Non-pigmented ciliary epithelial cell (primary cell): ENCODE measurements at places on chromosomes 6 and 20.
A peak's percentile ranks its signal among the peaks of the same experiment; 100 is the strongest.

GRCh38 chr6:90227213-90227612, 69.4 kb downstream of the BACH2 start:
- no peak for DNase-seq

DNA sequence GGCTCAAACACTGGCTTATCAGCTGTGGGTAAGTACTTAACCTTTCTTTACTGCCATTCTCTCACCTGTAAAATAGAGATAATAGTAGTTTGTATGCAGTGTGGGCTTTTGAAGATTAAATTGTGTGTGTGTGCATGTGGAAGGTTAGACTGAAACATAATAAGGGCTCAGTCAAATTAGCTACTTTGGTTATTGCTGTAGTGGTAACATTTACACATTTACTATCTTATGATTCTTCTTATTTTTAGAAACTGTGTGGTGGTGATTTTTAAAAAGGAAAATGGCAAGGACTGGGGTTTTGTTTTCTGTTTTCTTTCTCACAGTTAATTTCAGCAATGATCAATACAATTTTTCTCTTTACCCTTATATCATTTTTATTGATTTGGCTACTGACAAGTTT, 206.9 kb downstream of the NKAIN2 start:
- no peak for DNase-seq

DNA sequence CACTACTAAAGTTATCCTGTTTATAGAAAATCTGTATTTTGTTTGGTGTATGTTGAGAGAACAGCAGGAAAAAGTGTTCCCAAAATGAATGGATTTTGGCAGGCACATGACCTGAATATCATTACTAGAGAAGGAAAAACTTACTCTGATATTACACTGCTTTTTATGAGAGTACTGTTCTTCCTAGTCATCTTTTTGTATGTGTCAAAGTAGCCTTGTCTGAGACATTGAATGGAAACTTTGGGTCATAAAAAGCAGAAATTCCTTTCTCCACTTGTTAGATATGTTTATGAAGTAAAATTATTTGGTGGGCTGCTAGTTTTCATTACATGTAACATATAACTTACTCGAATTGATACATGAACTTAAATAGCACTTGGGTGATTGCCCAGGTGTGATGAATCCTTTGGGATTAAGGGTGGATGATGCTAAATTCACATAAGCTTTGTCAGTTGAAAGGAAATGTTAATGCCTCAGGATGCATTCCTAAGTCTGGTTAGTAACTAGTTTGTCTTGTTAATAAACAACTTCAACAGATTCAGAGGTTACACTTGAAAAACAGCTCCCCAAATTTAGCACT, 206.7 kb downstream of the CENPW start:
- no peak for DNase-seq

DNA sequence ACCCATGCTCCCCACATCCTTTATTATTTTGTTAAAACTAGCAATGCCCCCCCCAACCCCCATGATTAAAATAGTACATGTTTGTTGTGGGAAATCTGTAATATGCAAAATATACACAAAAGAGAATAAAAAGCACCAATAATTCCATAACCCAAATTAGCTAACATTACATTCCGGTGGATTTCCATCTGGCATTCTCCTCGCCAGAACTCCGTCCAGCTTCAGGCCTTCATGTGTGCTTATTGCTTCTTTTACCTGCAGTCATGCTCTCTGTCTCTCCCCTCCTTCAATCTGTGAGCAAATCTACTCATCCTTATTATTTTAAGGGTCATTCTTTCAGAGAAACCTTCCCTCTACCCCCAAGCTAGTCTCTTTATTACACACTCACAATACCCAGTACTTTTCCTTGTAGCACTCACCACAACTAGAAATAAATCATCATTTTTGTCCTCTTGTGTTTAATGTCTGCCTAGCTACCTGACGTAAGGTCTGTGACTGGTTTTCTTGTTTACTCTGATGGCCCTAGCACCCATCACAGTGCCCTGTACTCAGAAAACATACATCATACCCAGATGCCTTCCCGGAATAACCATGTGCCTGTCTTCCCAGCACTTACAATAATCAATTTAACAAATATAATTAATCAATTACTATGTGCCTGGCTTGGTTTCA, 25.6 kb upstream of the IER3 start:
- DNase-seq: no peak

DNA sequence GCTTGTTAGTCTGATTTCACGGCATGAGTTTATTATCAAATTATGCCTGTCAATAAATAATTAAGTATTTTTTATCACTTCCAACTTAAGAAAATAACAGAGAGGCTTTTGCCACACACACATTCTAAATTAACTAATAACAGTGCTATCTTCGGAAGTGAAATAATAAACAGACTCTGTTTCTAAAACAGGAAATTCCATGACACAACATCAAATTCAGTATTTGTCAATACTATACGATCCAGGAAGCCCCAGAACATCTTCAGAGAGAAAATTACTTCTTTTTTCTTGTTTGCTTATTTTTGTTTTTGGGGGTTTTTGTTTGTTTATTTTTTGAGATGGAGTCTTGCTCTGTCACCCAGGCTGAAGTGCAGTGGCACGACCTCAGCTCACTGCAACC, 150.7 kb upstream of the PRDM1 start:
- no peak for DNase-seq

GRCh38 chr6:121540210-121540609, 104.8 kb downstream of the GJA1 start:
- no peak for DNase-seq

DNA sequence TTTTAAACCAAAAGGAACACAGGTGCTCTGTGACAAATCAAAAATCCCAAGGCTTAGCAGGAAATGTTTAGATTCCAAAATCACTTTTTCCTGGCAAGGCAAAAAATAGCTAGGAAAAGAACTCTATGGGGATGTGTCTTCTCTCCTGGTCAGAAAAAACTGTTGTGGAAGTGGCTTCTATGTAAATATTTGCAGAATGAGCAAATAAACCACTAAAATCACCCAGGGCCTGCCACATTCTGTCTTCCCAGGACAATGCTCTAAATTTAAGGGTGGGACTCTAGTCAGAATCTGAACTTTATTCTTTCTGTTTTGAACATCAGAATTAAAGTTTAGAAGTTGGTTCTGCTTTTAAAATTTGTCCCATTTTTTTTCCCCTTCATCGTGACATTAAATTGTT, 29.3 kb downstream of the GCM1 start:
- no peak for DNase-seq

DNA sequence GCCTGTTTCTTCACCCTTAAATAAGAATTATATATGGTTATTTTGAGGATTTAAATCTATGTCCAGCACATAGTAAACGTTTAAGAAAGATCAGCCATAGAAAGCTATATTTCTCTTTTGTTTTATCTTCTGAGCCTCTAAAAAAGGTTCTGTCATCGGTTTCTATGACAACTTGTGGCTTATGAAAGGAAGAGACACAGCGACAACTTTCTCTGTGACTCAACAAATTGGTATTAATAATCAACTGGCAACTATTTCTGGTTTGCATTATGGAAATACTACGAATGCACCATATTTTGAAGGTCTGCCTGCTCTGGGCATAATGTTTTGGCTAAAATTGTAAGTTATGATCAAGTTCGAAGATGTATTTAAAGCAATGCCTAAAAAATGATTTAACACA, 751.0 kb downstream of the CD109 start:
- peak; percentile 36 for DNase-seq

DNA sequence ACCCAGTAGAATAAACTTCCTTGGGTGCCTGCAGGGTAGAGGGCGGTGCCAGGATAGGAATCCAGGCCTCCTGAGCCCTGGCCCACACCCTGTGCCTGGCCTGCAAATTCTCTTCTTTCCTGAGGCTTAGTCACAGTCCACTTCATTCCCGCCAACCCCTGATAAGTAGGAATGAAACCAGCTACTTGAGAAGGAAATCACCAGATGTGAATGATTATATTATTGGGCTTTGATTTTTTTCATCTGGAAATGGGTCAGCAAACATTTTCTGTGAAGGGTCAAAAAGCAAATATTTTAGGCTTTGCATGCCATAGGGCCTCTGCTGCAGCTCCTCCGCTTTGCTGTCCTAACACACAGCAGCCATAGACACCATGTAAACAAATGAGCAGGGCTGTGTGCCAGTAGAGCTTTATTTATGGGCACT, 50.2 kb downstream of the STK35 start:
- DNase-seq: no peak

DNA sequence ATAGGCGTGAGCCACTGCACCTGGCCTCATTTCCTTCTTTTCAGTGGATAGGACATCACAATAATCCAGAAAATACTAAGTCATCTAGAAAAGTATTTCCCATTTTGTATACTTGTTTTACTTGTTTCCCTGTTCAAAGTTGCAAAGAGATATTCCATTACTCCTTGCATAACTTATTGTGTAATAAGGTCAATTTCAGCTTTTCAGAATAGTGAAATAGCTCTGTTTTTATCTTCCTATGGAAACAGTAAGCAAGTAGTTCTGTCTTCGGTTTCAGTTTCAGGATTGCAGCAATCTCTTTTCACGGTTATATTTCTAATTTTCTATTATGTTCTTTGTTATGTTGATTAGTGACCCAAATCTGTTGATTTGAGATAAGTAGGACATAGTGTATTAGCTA, 6.0 kb downstream of the STX11 start:
- DNase-seq: no peak

- DNase-seq: no peak
Measured at GRCh38 chr20:22924949-22925612, 110.0 kb upstream of the SSTR4 start.

GRCh38 chr6:167778497-167779128, 48.1 kb upstream of the AFDN start:
- DNase-seq: no peak

DNA sequence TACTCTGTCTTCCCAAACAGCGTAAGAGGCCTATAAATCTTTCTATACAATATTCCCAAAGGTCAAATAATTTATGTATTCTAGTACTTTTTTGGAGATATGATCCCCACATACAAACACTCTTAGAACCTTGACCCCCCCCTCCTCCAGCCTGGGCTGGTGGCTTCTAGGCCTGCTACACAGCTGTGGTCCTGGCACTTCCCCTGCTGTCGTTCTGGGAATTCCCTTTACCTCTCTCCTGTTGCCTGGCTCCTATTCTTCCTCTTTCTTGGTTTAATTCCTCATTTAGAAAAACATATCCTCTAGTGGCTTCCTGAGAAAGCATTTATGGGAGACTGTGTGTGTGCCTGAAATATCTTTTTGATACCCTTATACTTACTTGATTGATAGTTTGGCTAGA, 4.1 kb upstream of the TXLNB start:
- DNase-seq: no peak

DNA sequence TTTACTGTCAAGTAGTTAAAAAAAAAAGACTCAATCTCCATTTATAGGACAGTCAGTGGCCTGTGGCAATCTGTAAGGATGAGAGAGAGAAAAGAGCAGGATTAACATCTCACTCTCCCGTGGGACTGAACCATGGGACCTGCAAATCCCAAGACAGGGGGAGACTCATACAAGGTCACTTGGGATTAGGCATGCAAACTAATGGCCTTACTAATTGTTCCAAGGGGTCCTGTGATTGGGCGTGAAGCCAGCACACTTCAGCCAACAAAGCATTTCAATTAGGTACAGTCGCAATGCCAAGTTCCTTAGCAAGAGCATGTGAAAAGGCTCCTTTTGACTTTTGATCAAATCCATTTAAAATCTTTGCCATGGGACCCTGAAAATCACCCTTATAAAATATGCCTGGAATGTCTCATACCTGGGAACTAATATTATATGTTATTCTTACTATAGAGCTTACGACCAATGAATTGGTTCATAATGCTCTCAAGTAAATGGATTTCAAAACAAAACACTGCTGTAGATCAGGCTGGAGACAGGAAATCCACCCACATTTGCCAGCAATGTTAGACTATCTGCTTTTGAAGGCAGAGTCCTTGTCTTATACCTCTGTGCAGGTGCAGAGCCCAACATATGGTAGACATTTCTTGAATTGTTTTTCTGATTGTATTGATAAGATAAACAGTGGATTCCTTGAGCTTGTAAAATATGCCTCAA, 412.5 kb downstream of the GJA1 start:
- no peak for DNase-seq

GRCh38 chr20:50029697-50030461, 47.1 kb downstream of the SNAI1 start:
- DNase-seq: peak; percentile 82

DNA sequence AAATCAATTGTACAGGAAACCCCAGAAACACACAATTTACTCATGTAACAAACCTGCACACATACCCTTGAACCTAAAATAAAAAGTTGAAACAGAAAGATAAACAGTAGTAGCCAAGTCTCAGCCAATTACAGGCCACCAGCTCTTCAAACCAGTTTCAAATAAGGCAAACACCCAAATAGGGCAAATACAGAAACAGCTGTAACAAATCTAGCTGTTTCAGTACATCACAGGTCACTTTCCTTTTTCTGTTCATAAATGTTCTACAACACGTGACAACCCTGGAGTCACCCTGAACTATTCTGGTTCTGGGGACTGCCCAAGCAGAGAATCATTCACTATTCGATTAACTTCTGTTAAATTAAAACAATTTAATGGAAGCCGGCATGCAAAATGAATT, 329.0 kb downstream of the GJA1 start:
- DNase-seq: no peak

GRCh38 chr20:63444548-63444947, 27.9 kb downstream of the KCNQ2 start:
- no peak for DNase-seq

DNA sequence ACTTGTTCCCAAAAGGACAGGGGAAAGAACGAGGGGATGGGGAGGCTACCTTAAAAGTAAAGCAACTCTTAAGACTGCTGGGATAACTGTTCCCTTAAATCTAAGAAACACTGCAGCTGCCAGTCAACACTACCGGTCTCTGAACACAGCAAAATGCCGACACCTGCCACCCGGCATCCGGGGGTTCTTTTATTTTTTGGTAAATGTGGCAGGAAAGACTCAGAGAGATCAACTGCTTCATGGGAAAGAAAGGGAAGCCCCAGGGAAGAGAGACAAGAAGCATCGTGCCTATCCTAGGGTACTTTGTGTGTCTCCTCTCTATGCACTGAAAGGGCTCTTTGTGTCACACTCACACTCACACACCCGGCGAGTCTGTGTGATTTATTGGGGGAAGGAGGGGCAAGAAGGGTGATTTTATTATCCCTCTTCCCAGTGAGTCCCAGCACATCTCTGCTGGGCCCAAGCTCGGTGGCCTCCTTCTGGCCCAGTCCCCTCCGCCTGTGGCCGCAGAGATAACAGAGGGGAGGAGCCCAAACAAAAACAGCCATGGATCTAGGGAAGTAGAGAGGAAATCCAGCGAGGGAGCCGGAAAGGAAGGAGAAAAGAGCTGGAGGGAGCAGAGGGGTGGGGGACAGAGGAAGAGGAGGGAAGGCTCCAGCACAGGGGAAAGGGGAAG, 1.4 kb downstream of the FYN start:
- no peak for DNase-seq

GRCh38 chr20:53494753-53495152, 98.9 kb downstream of the ZNF217 start:
- DNase-seq: no peak

- no peak for DNase-seq
Measured at GRCh38 chr6:36493319-36493718, 50.5 kb downstream of the KCTD20 start.

GRCh38 chr6:100237821-100238220, 226.9 kb downstream of the SIM1 start:
- no peak for DNase-seq

GRCh38 chr20:38828514-38829295, 23.2 kb downstream of the PPP1R16B start:
- no peak for DNase-seq
